LHCN-M2 (cell line): ENCODE measurements at places on chromosomes 3 and 15.
A peak's percentile ranks its signal among the peaks of the same experiment; 100 is the strongest.

- peak; percentile 37 for DNase-seq
Observed at GRCh38 chr3:24160424-24161095, 215.5 kb downstream of the NR1D2 start.

- peak; percentile 54 for DNase-seq
Observed at GRCh38 chr15:43204016-43204901, 16.6 kb downstream of the EPB42 start.

DNA sequence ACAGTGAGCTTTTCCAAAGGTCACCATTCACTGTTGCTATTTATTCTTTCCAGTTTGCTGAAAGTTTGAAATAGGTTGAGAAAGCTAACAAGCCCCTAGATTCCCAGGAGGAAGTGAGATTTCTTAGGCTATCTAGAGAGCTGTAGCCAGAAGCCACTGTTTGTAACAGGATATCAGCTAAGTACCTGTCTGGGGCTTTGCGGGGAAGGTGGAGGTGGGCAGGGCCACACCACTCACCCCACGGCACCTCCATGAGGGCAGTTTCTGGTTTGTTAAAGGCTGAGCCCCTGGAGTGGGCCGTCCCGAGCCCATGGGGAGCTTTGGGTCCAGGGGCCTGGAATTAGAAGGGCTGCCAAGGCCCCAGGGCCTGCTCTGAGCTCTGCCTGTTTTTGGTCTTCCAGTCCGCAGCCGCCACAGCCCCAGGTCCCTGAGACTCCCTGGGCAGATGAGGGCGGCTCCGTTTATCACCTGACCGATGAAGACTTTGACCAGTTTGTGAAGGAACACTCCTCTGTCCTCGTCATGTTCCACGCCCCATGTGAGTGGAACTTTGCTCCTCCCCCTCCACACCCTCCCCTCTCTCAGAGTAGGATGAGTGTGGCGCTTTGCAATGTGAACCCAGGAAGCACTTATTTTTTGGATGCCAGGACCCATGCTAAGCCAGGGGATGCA is 63.4 kb downstream of the PDIA5 start:
- no peak for DNase-seq

DNA sequence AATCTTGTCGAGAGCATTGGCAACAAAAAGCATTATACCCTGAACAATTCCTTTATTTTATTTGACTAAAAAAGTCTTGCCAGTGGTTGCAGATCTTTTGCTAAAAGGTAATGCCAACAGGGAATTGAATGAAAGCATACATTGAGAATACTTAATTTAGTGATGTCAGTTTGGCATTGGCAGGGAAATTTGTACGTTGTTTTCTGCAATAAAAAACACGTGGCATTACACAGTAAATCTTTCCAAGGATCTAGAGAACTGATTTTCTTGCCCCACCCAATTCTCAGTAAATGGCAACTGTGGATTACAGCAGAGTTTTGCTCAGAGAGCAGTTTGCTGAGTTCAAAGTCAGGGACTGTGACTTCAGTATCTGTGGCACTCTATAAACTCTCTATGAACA is 38.3 kb upstream of the IGSF10 start:
- DNase-seq, result no peak

GRCh38 chr3:129827765-129828164 is 65.7 kb downstream of the TMCC1 start:
- no peak for DNase-seq

GRCh38 chr15:77650265-77650664 is 17.6 kb upstream of the LINGO1 start:
- DNase-seq, result peak; percentile 17

- peak; percentile 15 for DNase-seq
Observed at GRCh38 chr3:135691240-135691639, 274.3 kb upstream of the PPP2R3A start.

GRCh38 chr15:74392451-74392830 is 25.0 kb upstream of the CYP11A1 start:
- peak; percentile 55 for DNase-seq

GRCh38 chr3:141499284-141499683 is 12.5 kb downstream of the RASA2 start:
- no peak for DNase-seq

DNA sequence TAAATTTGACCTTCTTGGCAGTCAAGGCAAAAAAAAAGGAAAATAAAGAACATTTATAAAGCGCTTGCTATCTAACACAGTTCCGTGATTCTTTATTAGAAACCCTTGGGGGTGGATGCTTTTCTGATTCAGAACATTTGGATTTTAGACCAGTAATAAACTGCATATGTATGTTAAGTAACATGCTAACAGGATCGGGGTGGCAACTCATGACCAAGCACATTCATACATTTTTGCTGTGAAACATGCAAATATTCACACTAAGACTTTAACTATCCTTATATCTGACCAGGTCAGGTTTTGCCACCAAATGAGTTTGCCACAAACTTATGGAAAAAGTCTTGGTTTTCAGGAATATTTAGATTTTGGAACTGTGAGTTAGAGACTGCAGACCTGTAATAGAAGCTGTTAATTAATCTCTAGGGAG is 30.4 kb upstream of the KLF13 start:
- DNase-seq, result no peak

DNA sequence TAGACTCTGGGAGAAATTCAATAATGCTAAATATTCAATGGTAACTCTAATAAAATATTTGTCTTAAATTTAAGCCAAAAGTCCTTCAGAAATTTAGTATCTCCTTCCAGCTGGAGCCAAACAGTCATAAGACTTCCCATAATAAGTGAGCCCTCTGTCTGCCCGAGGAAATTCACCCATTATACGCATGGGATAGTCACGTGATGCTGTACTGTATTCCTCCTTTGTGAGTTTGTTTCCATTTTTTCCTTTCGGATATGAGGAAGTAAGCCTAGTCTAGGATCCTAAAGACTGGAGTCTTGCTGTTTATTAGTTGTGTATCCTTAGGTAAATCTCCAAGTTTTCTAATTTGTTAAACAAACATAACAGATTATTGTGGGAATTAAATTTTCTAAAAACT is 110.4 kb upstream of the PLAAT1 start:
- DNase-seq, result no peak

DNA sequence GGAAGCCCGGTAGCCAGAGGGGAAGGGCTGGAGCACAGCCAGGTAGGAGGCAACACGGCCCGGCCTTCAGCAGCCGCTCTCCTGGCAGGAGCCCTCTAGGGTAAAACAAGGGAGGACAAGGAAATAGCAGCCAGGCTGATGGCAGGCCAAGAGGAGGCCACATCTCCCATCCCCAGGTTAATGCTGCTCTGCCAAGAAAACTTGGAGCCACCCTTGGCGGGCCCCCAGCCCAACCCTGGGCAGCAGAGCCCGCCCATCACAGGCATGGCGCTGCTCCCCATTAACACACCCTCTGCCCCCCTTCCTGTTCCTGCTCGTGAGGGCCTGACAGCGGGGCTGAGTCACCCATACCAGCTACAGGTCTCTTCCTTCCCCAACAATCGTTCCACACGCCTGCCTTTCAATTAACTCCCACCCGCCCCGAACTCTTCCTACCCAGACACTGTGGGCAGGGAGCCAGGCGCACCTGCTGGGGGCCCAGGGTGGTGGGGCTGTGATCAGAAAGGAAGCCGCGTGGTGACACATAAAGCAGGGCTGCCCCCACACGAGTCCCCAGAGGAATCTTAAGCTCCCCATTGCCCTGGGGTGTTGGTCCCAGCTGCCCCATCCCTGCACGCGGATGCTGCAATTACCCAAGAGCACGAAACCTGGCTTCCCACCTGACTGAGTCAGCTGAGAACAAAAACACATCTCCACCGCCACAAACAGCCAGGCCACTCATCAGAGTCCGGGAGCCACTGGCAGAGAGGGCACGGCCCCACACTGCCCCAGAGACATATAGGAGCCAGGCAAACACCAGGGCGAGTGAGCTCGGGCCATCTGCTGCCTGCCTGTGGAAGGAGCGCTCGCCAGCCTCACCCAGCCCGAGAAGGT is at the start of gene C15orf62:
C15orf62 (plus strand) TSS at position 707 of the 873 bp plus-strand sequence. CDS start 516 bp downstream, outside the sequence.
- DNase-seq, result no peak

- no peak for DNase-seq
Observed at GRCh38 chr3:127053450-127053849, 70.5 kb downstream of the PLXNA1 start.

GRCh38 chr3:114686621-114687020 is 392.8 kb downstream of the TIGIT start:
- no peak for DNase-seq

GRCh38 chr3:107392549-107393165 is 15.4 kb downstream of the CCDC54 start:
- DNase-seq, result peak; percentile 28

GRCh38 chr3:11050666-11051323 is 58.2 kb downstream of the SLC6A1 start:
- DNase-seq, result no peak

- no peak for DNase-seq
Observed at GRCh38 chr3:42070524-42070923, 20.6 kb upstream of the TRAK1 start.

GRCh38 chr3:46539443-46540005 is 26.6 kb downstream of the LRRC2 start:
- no peak for DNase-seq

GRCh38 chr15:51218299-51218938 is 120.0 kb downstream of the CYP19A1 start:
- no peak for DNase-seq

DNA sequence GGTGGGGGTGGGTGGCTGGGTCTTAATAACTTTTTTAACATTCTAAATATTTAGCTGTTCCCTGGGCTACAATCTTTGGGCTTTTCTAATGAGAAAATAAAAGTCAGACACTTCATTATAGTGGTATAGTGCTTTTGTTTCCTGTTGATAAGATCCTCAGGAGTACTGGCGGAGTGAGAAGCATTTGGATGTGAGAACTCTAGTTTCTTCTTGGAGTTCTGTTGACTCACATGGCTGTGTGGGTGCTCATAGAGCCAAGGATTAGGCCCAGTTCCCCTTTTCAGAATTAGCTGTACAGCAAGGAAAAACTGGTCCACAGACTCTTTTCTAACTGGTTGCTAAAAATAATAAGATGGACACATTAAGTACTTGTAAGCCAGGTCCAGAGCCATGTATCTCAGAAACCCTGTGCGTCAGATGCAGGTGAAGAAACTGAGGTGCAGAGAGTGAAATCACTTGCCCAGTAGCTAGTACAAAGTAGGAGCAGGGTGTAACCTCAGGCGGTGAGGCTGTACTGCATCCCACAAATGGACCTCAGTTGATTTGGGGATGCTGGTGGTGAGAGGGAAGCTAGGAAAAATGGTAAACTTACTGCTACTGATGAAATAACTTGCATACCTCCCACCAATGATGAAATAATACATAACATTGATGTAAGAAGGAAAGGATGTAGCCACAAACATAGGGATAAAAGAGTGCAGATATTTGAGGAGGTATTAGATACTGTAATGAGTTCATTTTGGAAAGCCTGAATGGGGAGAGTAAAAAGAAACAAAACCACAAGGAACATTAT is 2.3 kb downstream of the ITPR1 start:
- DNase-seq, result no peak

DNA sequence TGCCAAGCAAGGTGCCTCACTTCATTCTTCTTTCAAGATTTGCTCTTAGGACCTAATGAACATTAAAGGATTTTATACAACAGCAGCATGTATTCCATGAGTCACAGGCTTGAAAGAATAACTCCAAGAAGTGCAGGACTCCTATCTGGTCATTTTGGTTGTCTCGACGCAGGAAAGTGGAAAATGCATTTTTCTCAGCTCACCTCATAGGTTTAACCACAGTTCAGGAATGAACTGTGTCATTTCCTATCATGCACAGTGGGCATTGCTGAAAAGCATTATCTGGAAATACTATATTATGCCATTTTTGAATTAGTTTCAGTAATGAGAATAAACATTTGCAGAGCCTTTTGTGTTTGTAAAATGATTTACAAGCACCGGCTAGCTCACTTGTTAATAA is 98.7 kb upstream of the BFSP2 start:
- peak; percentile 79 for DNase-seq

DNA sequence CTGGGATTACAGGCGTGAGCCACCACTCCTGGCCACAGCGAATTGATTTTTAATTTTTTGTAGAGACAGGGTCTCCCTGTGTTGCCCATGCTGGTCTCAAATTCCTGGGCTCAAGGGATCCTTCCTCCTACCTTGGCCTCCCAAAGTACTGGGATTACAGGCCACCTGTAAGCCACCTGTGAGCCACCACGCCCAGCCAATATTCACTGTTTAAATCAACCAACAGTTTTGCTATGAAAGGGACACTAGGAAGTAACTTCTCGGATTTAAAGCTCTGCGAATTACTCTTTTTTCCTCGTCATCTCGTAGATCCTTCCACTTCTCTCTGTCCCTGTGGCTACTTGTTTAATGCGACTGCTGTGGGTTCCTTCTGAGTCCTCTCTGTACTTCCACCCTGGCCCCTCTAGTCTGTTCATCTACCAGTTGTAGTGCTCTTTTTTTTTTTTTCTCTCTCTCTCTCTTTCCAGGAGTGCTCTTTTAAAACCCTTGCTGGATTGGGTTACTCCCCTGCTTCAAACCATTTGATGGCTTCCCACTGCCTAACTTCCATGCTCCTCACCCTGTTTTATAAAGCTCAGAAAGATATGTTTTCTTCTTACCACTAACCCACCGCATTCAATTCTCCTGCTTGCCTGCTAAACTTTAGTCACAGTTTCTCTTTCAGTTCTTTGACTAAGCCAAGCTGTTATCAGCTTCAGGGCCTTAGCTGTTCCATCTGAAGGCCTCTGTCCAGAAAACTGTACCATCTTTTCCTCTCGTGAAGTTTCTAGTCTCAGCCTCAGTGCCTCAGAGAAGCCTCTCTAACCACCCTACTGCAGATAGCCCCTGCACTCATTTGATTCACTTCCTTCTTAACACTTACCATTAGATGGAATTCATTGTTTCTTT is 12.4 kb downstream of the RTF1 start:
- DNase-seq, result no peak

DNA sequence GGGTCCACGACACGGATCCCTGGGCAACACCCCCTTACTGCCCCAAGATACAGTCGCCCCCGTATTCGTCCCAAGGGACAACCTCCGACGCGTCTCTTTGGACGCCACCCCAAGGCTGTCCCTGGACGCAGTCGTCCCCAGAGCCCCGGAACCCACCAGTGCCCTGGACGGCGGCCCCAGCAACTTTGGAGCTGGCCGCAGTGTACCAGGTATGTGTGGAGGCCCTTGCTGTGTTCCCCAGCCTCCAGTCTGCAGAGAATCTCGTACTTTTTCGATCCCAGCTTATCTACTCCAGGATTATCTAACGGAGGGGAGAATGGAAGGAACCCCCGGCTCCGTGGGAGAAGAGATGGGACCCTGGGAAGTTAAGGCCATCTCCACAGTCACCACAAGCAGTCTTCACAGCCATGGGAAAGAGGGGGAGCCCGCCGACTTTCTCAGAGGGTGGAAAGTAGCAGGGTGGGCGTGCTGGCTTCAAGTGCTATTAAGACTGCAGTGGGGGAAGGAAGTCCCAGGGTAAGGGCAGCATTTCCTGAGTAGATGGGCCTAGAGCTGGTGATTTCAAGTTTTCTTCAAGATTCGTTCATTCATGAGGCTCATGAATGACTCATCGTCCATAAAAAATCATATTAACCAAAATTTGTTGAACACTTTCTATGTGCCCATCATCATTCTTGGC is 1.1 kb downstream of the MESP2 start:
- no peak for DNase-seq
